ENCODE measurements at places on chromosomes 1 and 21.

GRCh38 chr1:39322431-39322830 is 117.9 kb downstream of the MACF1 start:
- DNase-seq, result no peak

- DNase-seq, result peak; percentile 62
Observed at GRCh38 chr1:27525296-27526272, 35.6 kb upstream of the WASF2 start.

DNA sequence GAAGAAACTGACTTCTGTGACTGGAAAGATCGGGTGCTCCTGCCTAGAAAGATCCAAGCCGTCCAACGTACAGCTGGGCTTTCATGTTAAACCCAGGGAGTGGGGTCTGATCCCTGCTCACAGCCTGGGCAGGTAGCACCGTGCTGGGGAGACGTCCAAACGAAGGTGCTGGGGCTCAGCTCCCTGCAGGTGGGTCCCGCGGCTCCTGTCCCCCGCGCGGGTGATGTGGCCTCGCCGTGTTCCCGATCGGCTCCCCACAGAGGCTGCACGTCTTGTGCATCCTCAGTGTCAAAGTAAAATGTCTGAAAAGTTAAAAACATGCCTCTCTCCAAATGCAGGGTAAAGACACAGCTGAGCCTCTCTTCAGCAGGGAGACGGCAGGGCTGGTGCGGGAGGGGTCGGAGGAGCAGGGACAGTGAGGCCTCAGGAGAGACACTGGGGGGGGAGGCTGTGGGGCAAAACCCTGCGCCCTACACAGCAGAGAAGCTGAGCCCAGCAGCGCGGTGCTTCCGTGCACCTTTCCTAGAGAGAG is 40.1 kb upstream of the COL6A2 start:
- DNase-seq, result no peak

GRCh38 chr1:23614032-23614660 is 54.8 kb upstream of the ID3 start:
- no peak for DNase-seq

DNA sequence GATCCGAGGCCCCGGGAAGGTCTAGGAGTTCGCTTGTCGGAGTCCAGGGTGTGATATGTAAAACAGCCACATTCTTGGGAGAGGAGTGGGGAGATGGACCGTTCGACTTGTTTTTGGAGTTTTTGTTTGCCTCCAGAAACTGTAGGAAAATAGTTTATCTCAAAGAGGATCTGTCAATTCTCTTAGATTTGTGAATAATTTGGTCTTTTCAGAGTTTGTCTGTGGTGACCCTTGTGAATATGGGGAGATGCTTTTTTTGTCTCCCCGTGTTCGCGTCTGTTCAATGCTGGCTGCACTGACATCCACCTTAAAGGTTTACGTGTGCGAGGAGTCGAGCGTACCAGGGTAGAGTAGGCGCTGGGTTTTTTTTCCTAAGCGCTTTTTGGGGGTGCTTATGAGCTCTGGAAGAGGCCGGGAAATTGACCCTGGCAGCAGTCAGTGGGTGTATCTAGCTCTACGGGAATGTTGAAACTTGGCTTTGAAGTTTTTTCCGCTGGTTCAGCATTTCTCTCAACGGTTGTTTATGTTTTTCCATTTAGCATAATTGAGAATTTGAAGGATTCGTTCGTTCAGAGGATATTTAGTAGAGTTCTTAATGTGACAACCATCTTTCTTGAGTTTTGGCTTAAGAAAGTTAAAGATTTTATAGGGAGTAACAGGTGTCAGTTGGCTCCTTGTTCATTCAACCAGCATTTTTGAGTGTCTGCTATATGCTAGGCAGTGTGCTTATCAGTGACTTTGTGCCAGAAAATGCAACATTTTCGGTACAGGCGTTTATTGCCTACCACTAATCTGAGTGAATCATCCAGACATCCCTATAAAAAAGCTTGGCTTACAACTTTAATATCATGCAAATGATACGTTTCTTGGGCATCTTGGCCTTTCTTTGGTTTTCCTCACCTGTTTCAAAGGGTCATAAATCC is 1.2 kb downstream of the SZRD1 start:
- no peak for DNase-seq

DNA sequence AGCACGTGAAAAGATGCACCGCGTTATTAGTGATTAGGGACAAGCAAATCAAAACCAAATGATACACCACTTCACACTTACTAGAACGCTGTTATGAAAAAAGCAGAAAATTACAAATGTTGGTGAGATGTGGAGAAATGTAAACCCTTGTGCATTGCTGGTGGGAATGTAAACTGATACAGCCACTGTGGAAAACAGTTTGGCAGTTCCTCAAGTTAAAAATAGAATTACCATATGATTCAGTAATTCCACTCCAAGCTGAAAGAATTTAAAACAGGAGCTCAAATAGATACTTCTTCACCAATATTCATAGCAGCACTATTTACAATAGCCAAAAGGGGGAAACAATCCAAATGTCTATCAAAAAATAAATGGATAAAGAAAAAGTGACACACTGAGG is 10.3 kb upstream of the EVI5 start:
- no peak for DNase-seq

- peak; percentile 78 for DNase-seq
Observed at GRCh38 chr1:11790880-11791715, 14.7 kb downstream of the MTHFR start.

- no peak for DNase-seq
Observed at GRCh38 chr1:64974288-64974825, 8.0 kb upstream of the JAK1 start.

DNA sequence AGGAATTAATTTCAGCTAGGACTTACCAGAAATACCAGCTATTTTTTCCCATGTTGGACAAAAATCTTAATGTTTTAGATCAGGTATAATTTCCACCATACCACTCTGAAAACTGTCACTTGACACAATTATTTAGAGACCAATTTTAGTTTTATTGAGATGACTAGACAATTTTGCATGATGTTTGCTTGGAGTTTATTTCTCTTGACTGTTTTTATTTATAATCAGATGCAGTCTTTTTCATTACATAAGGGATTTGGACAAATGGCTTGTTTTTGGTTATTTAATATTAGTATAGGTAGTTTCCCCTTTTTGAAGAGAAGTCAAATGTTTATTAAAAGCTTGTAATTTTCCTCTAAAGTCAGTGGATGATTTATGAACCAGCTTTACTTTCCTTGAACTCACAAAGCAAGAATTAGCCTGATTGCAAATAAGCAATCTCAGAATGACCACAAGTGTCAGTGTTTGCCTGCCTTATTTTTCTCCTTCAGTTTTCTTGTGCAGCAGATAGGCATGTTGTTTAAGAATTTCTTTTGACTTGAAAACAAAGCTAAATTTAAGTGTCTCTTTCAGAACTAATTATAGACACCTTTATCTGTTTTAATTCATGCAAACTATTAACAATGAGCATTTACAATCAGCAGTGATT is 3.8 kb upstream of the B3GALT2 start:
- DNase-seq, result no peak

DNA sequence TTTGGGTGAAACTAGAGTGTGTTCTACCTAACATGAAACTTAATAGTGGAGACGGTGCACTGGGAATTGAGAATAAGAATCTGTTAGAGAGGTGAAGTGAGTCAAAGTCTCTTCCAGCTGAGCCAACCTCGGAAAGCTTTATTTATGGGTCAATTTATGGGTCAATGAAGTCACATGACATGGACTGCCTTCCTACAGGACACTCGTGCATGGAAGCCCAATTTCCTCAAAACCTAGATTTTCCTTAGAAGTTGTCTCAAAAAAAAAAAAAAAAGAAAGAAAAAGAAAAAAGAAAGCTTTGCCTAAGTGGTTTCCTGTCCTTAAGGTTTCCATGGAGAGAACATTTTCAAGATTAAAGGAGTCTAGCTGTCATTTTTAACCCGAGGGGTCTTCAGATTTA is 26.7 kb downstream of the CACHD1 start:
- no peak for DNase-seq

DNA sequence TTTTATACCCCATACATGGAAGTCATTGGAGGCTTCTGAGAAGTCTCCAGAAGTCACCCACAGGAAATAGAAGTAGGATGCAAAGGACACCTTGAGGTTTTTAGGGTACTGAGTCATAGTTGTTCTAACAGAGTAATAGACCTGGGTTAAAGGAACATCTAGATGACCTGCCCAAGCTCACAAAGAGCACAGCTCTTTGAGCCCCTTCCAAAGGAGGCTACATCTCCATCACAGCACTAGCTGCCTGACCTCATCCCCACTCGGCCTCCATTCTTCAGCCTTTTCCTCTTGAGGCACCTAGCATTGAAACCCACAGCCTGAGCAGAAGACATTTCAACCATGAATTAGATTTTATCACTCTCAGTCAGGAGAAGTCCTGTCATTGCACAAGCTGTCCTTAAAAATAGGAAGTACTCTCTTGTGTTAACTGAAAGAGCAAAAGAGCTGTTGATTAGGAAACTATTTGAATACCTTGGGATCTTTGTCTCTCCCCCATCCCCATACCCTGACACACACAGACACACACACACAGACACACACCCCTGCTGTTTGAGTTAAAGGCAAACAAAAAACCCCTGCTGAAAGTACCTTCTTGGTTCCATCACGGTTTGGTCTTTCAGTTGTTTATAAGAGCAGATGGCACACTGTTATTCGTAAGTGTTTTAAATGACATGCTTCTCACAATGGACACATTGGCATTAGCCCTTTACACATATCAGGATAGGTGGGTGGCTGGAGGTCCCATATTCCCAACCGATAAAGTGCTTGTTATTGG is 22.2 kb downstream of the MKNK1 start:
- no peak for DNase-seq

DNA sequence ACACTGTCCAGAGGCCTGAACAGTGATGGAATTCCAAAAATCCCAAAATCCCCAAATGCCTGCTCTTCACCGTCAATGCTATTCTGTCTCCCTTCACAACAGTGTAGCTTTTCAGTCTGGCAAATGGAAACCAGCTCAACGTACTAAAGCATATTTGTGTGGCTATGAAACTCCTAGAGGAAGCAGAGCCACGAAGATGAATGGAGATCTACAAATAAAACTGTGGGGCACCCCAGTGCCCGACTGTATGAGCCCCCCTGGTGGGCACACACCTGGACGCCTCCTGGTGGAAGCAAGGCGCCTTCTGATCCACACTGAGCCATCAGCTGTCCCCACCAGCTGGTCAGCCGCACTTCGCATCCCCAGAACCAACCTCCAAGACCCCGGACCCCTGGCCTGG is 129.1 kb upstream of the SOD1 start:
- no peak for DNase-seq

DNA sequence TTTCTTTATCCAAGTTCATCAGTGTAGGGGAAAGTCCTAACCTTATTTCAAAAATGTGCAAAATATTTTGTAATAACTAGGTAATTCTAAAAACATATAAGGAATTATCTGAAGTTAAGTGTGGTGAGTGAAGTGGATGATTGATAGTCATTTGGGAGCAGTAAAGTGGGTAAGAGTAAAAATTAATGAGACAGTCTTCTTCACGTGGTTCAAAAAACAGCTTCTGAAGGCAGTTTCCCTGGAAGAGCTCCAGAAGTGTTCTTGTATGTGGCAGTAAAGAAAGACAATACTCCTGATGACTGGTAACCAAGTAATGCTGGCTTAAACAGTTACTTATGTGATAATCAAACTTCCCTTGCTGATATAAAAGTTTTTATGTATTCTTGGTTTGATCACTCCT is 50.3 kb downstream of the LEPR start:
- no peak for DNase-seq

DNA sequence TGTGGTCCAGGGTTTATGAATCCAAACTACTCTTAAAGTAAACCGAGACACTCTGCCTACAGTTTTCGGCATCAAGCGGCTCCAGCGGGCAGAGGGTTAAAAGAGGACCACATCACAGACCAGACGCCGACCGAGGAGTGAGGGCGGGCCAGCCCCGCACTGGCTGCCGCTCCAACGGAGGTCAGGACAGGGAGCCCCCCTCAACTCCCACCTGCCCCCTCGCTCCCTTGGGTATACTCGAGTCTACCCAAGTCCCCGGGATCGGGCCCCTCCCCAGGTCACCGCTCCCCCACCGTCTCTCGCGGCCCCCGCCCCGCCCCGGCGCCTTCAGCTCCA is 312 bp downstream of the ARNT start:
- DNase-seq, result peak; percentile 39

DNA sequence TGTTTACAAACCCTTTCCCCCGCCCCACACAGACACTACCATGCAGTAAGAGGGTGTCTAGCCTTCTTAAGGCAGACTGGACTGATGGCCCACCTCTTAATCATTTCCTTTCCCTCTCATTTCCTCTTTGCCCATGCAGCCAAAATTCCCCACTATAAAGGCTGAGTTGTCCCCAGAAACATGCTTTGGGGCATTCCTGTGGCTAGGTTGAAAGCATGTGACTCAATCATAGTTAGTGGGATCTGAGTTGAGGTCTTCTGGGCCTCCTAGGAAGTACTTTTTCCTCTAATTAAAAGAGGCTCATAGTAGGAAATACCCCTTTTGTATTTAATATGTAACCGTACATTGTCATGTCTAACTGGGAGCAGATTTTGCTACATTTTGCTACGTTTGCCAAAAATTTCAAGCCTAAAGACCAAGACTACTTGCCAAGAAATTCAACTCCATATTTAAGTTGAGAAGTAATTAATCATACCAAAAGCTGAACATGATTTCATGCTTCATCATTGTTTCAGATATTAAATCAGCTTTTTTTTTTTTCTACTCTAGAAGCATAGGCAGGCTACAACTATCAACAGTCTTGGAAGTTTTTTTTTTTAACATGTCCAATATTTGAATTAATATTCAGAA is 174.7 kb downstream of the ADGRL4 start:
- peak; percentile 38 for DNase-seq

DNA sequence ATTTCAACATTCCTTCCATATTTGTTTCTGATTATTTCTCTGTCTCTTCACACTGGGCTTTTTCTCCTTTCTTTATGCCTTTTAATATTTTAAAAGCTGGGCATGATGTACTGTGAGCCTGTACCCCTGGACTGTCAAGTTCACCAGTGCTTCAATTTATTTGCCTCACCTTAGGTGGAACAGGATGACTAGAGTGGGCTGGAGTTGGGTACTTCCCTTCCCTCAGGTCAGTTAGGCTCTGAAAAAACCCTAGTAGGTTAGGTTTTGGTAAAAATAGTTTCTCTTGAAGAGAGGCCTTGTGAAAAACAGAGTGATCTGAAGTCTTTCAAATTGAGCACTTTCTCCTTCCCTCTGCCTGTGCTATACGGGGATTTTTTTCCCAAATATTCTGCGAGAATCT is 163.0 kb upstream of the LYPLAL1 start:
- DNase-seq, result no peak

- no peak for DNase-seq
Observed at GRCh38 chr1:182754543-182755314, 34.8 kb upstream of the NPL start.

GRCh38 chr1:115951560-115951959 is 24.8 kb upstream of the SLC22A15 start:
- no peak for DNase-seq

- no peak for DNase-seq
Observed at GRCh38 chr1:32741059-32741412, 38.5 kb upstream of the SYNC start.
